Kasumi-1 (cell line): ENCODE measurements at places on chromosomes 6 and 20.

- DNase-seq, result no peak
Observed at GRCh38 chr6:57315111-57315510, 2.3 kb upstream of the PRIM2 start.

DNA sequence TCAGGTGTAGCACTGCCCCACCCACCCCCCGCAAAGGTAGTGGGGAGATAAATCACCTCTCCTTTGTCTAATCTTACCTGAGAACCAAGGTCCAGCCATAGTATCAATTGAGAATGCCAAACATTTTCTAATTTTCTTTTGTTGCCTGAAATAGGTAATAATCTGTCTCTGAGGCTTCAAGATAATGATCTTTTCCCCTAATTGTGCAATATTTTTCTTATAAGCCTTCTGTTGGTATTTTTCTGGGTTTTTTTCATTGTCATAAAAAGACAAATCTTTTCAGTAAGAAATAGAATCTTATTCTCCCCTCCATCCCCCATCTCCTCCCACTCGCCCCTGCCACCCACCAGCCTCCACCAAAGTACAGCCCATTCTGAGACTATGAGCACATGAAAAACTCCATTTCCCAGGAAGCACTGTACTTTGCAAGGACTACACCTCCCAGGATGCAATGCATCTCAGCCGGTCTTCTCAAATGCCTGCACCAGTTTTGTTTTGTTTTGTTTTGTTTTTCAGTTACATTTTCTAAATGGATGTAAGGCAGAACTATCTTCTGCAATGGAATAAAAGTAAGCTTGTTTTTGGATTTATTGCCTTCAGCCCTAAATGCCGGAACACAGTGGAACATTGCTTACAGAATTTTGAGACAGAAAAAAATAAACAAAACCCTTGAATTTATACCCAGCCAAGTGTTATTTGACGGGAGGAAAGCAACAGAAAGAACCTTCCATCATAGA lies 268.0 kb downstream of the TFAP2A start:
- DNase-seq, result peak; percentile 59

GRCh38 chr20:39825524-39825923 lies 863.4 kb downstream of the DHX35 start:
- no peak for DNase-seq

DNA sequence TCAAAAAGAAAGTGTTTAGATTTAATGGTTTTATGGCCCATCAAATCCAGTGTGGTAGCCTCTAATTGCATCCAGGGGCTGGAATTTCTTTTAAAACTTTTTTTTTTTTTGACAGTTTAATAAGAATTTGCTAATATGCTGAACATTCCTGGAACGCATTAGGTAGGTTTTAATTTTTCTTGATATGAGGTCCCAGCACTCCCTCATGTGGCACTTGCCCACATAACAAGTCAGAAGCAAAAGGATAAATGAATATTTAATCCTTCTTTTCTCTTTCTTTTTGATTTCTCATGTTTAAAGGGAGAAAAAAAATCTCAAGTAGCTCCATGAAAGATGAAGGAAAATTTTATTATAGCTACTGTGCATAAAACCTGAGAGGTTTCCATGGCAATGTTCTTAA lies 13.5 kb downstream of the HAO1 start:
- peak; percentile 35 for DNase-seq

DNA sequence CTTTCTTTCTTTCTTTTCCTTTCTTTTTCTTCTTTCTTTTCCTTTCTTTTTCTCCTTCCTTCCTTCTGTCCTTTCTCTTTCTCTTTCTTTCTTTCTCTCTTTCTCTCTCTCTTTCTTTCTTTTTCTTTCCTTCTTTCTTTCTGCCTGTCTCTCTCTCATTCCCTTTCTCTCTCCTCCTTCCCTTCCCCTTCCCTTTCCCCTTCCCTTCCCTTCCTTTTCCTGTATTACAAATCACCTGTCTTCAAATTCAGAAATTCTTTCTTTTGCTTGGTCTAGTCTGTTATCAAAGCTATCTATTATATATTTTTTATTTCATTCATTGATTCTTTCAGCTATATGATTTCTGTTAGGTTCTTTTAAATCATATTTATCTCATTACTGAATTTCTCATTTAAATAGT lies 315.2 kb upstream of the NOX3 start:
- no peak for DNase-seq
